Stimulated activated CD4-positive, alpha-beta T cell treated with anti-CD3 and anti-CD28 coated beads, Interleukin-12 subunit alpha, Interleukin-12 subunit beta, amount 100 ng/mL, for 48 hours (primary cell): ENCODE measurements at places on chromosomes 2 and 18.

DNA sequence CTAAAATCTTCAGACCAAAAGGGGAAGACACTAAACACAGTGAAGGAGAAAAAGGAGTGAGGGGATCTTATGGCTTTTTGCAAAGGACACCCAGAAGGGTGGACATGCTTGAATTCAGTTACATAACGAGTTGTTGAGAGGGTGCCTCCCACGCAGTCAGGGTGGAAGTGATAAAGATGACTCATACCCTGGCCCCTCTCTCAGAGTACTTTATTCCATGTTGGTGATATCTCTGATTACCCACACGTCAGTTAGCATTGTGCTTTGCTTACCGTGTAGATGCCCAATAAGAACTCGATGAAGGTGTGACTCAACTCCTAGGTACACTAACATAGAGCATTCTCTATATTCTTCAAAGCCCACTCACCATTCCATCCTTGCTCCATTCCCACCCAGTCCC is 44.4 kb downstream of the EN1 start:
- DNase-seq: no peak

- DNase-seq: no peak
Observed at GRCh38 chr2:3379339-3379646, 201 bp upstream of the TRAPPC12 start.

DNA sequence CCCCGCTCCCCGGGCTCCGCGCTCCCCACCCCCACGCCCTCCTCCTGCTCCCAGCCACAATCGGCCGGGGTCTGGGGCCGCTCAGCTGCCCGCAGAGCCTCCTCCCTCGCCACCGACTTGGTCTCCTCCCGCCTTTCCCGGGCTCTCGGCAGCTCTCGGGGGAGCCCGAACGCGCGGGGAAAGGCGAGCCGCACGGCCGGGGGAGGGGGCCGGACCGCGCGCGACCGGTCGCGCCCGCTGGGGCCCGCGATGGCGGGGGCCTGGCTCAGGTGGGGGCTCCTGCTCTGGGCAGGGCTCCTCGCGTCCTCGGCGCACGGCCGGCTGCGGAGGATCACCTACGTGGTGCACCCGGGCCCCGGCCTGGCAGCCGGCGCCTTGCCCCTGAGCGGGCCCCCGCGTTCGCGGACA is 327 bp downstream of the LTBP1 start:
- no peak for DNase-seq

DNA sequence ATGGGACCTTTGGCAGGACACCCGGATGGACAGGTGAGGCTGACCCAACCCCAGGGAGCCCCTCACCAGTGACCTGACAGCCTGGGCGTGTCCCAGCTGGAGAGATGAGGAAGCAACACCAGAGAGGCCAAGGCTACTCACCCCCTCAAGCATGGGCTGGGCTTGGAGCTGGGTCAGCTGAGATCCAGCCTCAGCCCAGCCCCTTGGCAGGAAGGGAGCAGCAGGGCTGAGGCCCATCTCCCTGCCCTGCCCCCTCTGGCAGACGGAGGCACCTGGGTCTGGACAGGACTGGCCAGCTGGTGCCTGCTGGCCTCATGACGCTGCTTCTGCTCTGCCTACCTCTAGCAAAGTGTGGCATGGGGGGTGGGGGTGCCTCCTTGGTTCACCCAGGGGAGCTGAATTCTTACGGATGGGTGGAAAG is 37.8 kb downstream of the HS6ST1 start:
- no peak for DNase-seq

DNA sequence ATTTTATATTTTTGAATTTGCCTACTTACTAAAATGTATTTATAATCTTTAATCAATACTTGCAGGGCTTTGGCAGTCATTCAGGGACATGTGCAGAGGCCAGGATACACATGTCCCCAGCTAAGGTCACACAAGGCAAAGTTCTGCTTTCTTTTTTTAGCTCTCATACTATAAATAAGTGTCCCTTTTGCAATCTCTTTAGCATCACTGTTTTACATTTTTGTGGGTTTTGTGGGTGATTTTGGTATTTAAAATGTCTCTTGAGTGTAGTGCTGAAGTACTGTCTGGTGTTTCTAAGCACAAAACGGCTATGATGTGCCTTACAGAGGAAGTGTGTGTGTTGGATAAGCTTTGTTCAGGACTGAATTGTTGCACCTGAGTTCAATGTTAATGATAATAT is 309.0 kb upstream of the GULP1 start:
- no peak for DNase-seq

DNA sequence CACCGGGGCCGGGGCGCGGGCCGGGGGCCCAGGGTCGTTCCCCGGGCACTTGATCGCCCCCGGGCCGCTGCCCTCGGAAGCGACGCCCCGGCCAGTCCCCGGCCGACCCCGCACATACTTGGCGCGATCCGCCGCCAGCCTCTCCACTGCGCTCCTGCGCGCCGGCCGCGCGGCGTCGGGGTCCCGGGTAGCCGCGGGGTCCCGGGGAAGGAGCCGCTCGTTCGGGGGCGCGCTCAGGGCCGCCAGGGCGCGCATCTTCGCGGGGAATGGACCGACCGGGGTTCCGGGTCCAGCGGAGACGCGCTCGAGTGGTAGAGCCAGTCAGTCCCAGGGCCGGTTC is 204 bp downstream of the FAM110C start:
- no peak for DNase-seq

- DNase-seq: no peak
Observed at GRCh38 chr2:48589170-48589767, 28.4 kb upstream of the GTF2A1L start.

- no peak for DNase-seq
Observed at GRCh38 chr2:19099181-19099580, 259.2 kb downstream of the OSR1 start.

DNA sequence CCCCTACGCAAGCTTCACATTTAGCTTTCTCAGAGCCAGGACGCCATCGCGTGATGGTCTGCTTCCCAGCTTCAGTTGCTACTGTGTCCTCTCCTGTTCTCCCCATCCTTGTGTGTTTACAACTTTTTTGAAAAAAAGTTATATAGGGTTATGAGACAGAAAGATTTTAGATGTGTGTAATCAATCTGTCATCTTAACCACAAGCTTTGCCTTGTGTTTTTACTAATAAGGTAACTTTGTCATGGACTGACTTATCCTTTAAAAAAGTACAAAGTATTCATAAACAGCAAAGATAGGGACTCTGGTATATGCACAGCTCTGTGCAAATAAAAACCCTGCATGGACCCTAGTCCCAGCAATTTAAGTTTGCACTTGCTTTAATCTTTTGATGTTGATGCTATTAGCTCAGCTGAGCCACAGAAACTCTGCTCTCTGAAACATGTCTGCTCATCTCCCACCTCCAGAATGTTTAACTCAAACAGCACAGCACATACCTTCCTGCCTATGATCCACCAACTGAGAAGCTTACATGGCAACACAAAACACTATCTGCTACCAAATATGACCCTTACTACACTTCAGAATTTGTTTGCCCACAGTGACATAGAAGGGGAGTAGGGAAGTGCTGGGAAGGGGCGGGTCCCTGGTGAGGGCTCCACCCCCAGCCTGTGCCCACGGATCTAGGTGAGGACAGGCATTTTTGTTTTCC is 42.7 kb downstream of the SAP130 start:
- DNase-seq: no peak

DNA sequence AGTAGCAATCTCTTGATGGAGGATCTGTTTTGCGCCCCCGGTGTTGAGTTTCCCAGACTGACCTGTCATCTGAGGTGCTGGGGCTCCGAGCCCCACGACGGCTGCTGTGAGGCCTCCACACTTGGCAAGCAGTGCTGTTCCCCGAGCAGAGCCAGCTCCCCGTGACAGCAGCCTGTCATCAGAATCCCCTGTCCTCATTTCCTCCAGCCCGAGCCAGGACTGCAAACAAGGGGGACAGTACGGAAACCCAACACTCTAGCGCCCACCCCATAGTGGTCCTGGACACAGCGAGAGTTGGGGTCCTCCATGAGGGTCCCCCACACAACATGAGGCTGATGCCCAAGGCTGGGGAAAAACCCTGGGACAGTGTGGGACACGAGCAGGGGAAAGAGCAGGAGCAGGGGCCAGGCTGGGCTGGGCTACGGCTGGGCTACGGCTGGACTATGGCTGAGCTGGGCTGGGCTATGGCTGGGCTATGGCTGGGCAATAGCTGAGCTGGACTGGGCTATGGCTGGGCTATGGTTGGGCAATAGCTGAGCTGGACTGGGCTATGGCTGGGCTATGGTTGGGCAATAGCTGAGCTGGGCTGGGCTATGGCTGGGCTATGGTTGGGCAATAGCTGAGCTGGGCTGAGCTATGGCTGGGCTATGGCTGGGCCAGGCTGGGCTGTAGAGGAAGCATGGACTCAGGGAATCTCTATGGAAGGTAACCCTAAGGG is 1.5 kb upstream of the KLHL30 start:
- DNase-seq: no peak

GRCh38 chr2:241358470-241358869 is 2.4 kb downstream of the FARP2 start:
- DNase-seq: no peak

DNA sequence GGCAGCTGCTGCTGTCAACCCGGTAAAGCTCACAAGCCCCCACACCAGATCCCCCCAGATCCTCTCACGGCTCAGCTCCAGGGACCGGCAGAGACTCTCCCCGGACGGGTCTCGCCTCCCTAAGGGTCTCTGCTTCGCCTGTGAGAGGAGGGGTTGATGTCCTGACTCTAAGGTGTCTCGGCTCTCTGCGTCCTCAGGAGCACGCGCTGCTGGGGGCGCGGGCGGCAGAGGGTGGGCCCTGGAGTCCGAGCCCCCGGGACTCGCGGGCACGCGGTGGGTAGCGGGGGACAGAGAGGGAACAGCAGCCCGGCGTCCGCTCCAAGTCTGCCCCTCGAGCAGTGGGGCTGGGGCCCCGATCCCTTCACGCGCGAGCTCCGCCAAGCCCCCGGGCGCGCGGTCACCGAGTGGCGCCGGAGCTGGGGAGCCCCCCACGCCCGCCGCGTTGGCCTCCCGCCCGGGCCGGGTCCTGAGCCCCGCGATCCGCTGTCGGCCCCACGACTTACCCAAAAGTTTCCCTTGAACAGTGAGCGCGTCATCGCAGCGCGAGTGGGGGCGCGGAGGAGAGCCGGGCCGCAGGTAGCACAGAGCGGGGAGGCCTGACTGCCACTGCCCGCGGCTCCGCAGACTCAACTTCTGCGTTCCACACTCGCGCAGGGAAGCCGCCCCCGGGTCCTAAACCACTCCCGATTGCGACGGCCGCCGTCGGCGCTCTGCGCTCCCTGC is at the start of gene PSTPIP2:
Gene PSTPIP2 (minus strand): TSS at position 608 of the 723 bp plus-strand sequence. CDS start 72 bp downstream, at position 536.
- no peak for DNase-seq

DNA sequence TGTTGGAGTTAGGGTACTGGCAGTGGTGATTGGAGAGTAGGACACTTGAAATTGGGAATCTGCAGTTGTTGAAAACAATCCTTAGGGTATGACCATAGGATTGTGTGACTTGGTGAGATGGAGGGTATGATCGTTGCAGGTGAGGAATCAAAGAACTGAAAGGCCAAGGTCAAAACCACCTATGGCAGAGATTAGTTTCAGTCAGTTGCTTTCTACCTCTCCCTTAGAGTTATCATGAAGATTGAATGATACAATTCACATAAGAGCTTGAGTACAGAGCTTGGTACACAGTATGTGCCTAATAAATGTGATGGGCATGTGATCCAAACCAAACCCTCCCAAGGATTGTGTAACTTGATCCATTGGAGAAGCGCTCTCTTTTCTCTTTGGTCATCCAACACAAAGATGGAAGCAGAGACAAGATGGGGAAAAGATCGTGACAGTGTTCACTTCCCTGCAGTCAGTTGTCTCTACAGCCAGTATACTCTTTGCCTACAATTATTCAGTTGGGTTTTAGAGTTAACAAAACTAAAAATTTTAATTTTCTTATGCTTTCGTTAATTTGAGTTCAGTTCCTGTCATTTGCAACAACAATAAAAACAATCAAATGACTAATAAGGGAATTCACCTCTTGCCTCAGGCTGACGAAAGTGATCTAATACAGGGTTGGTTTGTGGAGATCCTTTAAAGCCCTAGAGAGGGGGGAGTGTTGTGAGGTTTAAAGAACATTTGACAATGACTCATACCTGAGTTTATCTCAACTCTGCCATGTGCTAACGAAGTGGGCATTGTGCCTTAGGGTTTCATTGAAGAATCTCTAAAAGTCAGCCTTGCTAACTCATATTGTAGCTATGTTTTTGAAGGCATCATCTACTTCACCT is 14.8 kb upstream of the SMAD2 start:
- DNase-seq: no peak

DNA sequence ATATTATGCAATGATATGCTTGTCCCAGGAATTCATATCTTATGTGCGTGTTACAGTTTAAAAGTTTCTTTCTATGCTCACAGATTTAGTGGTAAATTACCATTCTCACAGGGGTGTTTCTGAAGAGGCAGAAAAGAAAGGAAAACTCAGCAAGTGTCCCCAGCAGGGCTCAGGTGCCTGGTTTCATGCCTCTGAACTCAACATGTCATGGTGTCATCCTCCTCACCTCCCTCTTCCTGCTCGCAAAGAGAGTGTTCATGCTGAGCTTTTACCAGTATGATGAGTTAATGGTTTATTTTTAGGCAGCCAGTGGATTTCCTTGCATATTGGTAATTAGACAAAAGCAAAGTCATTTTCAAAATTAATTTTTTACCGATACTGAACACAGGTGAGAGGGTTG is 492.9 kb upstream of the ZEB2 start:
- no peak for DNase-seq

DNA sequence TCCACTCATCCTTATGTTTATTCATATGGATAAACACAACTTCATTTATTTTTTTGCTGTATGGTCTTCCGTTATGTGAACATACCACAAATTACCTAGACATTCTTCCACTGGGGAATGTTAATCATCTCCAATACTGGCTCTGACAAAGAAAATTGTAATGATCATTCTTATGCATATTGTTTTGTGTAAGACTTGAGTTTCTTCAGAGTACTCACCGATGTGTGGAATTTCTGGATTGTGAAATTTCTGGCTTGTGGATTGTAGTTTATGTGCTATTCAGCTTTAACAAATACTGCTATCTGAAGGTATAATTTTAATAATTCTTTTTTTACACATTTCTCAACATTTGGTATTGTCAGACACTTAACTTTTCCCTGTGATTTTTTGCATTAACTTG is 212.2 kb upstream of the THUMPD2 start:
- DNase-seq: no peak

DNA sequence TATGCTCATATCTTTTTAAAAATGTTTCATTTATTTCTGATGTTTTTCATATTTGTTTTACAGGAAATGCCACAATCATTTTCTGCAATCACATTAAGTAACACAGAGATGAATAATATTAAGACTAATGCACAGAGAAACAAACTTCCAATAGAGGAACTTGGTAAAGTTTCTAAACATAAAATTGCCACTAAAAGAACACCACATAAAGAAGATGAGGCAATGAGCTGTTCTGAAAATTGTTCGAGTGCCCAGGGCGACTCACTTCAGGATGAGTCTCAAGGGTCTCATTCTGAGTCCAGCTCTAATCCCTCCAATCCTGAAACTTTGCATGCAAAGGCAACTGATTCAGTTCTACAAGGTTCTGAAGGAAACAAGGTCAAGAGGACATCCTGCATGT is 70.4 kb downstream of the APLF start:
- DNase-seq: no peak

- no peak for DNase-seq
Observed at GRCh38 chr18:14941256-14941655, 193.3 kb downstream of the ANKRD30B start.

GRCh38 chr18:36328916-36329315 is 31.4 kb downstream of the FHOD3 start:
- no peak for DNase-seq

- DNase-seq: no peak
Observed at GRCh38 chr2:157876786-157877138, 632 bp upstream of the ACVR1 start.
